ENCODE measurements at places on chromosomes 12 and 14.
A peak's percentile ranks its signal among the peaks of the same experiment; 100 is the strongest.

- no peak for DNase-seq
Measured at GRCh38 chr12:75888399-75888798, 143.2 kb downstream of the PHLDA1 start.

DNA sequence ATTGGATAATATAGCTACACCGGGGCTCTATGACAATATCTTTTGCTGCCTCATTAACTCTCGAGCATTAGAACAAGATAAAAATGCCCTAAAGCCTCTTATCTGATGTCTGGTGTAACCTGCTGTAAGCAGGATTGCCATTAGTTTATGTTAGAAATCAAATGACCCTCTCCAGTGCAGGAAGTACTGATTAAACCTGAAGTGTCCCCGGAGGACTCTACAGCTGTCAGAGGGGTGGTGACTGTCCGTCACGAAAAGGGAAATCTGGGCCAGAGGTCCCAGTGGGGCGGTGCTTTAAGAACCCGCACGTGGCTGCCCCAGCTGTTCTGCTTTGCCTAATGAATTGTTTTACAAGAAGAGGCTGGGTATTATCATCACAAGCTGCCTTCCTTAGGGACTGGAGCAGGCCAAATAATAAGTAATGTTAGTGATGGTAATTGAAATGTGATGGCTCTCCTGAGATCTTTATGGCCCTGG lies 55.7 kb downstream of the LIN52 start:
- DNase-seq = peak; percentile 94

DNA sequence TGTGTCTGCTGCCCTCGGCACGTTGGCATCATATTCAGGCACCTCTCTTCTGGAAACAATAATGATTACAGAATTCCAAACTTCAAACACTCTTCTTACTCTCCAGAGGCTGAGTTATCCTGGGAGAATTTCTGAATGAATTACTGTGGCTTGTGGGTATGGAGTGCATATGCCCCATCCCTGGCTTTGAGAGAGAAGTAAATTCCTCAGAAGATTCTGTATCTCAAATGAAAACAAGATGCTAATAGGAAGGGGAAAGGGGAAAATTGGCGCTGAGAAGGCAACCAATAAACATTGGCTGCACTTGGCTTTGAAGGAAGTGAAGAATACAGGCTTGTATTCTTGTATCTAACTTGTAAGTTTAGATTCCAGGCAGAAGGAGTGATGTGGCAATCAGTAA lies 132.0 kb upstream of the NOVA1 start:
- no peak for DNase-seq

GRCh38 chr14:92990456-92991430 lies 67.8 kb downstream of the CHGA start:
- no peak for DNase-seq

DNA sequence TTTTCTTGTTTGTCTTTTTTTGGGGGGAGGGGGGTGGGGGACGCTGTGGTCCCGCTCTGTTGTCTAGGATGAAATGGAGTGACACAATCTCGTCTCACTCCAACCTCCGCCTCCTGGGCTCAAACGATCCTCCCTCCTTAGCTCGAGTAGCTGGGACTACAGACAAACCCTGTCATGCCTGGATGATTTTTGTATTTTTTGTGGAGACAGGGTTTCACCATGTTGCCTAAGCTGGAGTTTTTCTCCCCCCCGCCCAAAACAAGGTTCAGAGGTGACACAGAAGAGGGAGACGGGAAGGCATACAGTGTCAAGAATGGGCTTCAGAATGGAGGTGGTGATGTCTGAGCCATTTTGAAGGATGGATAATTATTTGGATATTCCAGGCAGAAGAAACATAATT lies 116.9 kb upstream of the ATF1 start:
- DNase-seq = no peak

GRCh38 chr12:109512608-109513007 lies 35.2 kb downstream of the UBE3B start:
- DNase-seq = peak; percentile 3

DNA sequence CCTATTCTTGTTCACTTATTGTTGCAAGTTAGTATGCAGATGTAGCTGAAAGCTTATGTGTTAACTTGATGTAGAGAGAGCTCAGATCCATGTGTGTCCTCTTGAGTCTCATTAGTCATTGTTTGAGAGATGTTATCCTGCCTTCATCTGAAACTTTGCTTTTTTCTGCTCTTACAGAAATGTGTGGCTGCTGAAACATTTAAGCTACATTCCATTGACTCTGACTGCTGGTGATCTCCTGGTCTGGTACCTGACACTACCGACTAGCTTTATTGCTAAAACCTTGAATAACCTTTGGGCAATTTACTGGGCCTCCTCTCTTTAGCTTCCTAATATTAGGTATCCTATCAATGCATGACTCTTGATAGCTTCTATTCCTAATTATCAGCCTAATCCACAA lies 705.6 kb upstream of the FOXG1 start:
- DNase-seq = no peak

- DNase-seq = no peak
Measured at GRCh38 chr14:61102549-61103466, 121.8 kb downstream of the SLC38A6 start.

GRCh38 chr12:98123021-98123461 lies 392.3 kb upstream of the TMPO start:
- DNase-seq = no peak

DNA sequence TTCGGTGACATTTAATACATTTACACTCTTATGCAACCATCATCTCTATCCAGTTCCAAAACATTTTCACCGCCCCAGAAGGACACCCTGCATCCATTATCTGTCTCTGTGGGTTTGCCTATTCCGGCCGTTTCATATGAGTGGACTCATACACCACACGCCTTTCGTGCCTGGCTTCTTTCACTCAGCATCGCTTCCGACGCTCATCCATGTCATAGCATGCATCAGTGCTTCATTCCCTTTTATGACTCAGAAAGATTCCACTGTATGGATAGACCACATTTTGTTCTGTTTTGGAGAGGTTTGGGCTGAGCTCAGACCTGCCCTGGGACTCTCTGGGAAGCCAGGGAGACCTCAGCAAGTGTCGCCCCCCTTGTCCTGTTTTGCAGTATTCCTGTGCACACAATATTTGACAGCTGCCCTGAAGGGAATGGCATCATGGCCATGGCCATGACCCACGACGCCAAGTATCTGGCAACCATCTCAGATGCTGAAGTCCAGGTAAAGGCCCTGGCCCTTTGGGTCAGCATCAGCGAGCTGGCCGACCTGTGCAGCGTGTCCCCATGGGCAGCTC lies 23.8 kb downstream of the CFAP251 start:
- no peak for DNase-seq
